ENCODE measurements at places on chromosomes 12 and 14. TPM values are rescaled to one million over a fixed set of nuclear protein-coding genes. Genes with fewer than 3 reads are reported as not detected.

FOXN4 gene
- total RNA-seq = 0.55 TPM

GRIN2B gene
- 5.5 TPM for total RNA-seq

TSPAN19 gene
- not detected for total RNA-seq

GLT8D2 gene
- 0.69 TPM for total RNA-seq

DNA sequence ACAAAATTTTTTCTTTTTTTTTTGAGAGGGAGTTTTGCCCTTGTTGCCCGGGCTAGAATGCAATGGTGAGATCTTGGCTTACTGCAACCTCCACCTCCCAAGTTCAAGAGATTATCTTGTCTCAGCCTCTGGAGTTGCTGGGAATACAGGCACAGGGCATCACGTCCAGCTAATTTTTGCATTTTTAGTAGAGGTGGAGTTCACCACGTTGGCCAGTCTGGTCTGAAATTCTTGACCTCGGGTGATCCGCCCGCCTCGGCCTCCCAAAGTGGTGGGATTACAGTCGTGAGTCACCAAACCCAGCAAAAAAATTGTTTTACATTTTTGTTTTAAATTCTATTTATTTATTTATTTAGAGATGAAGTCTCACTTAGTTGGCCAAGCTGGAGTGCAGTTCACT lies 4.7 kb upstream of the SLC2A14 start:
- no peak overlapping the region for H3K27ac ChIP-seq
- no peak for DNase-seq
- no peak overlapping the region for H3K4me3 ChIP-seq

GRCh38 chr14:100348784-100349685 lies 25.9 kb downstream of the SLC25A47 start:
- peaks cover 81% of the 10 kb centered on the region for H3K36me3 ChIP-seq
- H3K27me3 ChIP-seq = no peaks in the 10 kb centered on the region
- peaks cover 20% of the 10 kb centered on the region for H3K4me1 ChIP-seq
- DNase-seq = peak; percentile 68
- H3K4me3 ChIP-seq = no peak overlapping the region

- no peak for DNase-seq
- H3K27ac ChIP-seq = no peak overlapping the region
- H3K4me1 ChIP-seq = peaks cover 11% of the 10 kb centered on the region
- H3K27me3 ChIP-seq = peaks cover 1% of the 10 kb centered on the region
- H3K36me3 ChIP-seq = no peaks in the 10 kb centered on the region
Observed at GRCh38 chr14:74949191-74949601, 6.2 kb downstream of the PGF start.

DNA sequence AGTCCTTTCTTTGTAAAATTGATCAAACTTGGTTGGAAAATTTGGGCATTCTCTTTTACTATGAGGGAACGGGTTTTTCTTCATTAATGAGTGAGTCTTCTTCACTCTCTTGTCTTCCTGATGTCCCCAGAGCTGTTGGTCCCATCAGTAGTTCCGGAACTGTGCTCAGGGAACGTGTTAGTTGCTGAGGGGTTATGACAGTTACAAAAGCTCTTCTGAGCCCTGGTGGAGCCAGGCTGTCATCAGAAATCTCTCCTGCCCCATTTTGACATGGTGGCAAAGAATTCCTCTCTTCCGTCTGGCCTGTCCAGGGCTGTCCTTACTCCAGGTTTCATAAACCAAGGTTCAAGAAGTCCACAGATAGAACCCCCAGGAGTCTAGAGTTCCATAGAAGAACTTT lies 208.5 kb downstream of the SLC41A2 start:
- peak; percentile 40 for DNase-seq
- no peak overlapping the region for H3K4me3 ChIP-seq
- H3K27ac ChIP-seq = no peak overlapping the region
- no peaks in the 10 kb centered on the region for H3K27me3 ChIP-seq
- H3K36me3 ChIP-seq = no peaks in the 10 kb centered on the region

- no peaks in the 10 kb centered on the region for H3K27me3 ChIP-seq
- no peak overlapping the region for H3K4me3 ChIP-seq
- H3K36me3 ChIP-seq = no peaks in the 10 kb centered on the region
Observed at GRCh38 chr14:92607251-92607650, 93.7 kb downstream of the RIN3 start.

DNA sequence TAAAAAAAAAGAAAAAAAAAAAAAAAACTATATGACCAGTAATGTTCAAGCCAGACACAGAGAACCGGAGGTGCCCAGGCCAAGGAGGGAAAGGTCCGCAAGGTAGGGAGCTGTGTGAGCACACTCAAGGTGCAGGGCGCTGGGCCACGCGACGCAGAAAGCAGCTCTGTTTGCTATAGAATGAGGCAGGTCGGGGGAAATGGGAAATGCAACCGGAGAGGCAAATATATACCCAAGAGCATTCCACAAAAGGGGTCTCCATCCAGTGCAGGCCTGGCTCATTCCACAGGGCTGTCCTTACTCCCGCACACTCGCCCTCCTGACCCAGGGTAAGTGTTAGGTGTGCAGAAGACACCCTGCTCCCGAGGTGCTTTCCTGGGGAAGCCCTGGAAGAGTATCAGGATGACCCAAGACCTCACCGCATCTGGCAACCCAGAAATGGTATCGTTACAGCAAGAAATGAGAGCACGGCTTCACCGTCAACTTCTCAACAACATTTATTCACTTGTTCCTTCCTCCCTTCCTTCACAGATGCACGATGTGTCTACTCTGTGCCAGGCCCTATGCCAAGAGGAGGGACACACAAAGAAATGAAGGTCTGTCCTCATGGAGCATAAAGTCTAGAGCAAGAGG lies 86.4 kb downstream of the BCL11B start:
- no peaks in the 10 kb centered on the region for H3K4me1 ChIP-seq
- H3K36me3 ChIP-seq = no peaks in the 10 kb centered on the region
- no peak overlapping the region for H3K27ac ChIP-seq
- H3K27me3 ChIP-seq = no peaks in the 10 kb centered on the region
- no peak overlapping the region for H3K4me3 ChIP-seq

DNA sequence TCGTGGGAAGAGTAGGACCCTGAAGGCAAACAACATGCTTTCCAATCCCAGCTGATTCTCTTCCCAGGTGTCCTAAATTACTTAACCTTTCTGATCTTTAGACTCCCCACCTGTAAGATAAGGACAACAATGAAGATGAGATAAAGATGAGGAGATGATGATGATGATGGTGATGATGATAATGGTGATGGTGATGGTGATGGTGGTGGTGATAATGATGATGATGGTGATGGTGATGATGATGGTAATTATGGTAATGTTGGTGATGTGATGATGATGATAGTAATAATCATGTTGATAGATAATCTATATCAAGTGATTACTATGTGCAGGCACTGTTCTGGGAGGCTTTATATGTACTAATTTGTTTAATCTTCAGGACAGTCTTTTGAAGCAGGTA lies 48.3 kb downstream of the NR1H4 start:
- H3K27ac ChIP-seq = no peak overlapping the region
- H3K4me1 ChIP-seq = no peaks in the 10 kb centered on the region
- H3K27me3 ChIP-seq = no peaks in the 10 kb centered on the region

GRCh38 chr12:72828662-72829324 lies 556.6 kb downstream of the TRHDE start:
- H3K4me3 ChIP-seq = peak overlapping the region; percentile 48
- DNase-seq = no peak
- H3K4me1 ChIP-seq = peaks cover 5% of the 10 kb centered on the region
- no peaks in the 10 kb centered on the region for H3K27me3 ChIP-seq
- H3K36me3 ChIP-seq = no peaks in the 10 kb centered on the region
- no peak overlapping the region for H3K27ac ChIP-seq

GRCh38 chr14:76386944-76387782 lies 11.2 kb downstream of the ESRRB start:
- no peaks in the 10 kb centered on the region for H3K4me1 ChIP-seq
- H3K27me3 ChIP-seq = peaks cover 33% of the 10 kb centered on the region
- H3K36me3 ChIP-seq = no peaks in the 10 kb centered on the region
- H3K27ac ChIP-seq = no peak overlapping the region
- no peak overlapping the region for H3K4me3 ChIP-seq
- DNase-seq = peak; percentile 95

DNA sequence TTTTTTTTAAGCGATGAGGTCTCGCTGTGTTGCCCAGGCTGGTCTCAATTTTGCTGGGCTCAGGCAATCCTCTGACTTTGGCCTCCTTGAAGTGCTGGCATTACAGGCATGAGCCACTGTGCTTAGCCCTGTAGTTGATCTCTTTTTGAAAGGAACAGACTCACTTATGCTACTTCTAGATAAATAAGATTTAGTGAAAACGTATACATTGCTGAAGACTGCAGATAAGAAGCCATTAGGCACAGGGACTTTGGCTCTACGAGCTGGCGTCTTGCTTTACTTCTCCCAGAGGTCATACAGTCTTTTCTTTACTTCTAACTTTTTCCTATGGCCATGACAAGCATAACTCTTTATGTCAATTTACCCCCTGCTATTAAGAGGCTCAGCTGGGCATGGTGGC lies 9.4 kb downstream of the PTGR2 start:
- H3K36me3 ChIP-seq = peaks cover 47% of the 10 kb centered on the region
- H3K27me3 ChIP-seq = no peaks in the 10 kb centered on the region
- no peak for DNase-seq
- H3K4me3 ChIP-seq = no peak overlapping the region
- H3K27ac ChIP-seq = no peak overlapping the region

DNA sequence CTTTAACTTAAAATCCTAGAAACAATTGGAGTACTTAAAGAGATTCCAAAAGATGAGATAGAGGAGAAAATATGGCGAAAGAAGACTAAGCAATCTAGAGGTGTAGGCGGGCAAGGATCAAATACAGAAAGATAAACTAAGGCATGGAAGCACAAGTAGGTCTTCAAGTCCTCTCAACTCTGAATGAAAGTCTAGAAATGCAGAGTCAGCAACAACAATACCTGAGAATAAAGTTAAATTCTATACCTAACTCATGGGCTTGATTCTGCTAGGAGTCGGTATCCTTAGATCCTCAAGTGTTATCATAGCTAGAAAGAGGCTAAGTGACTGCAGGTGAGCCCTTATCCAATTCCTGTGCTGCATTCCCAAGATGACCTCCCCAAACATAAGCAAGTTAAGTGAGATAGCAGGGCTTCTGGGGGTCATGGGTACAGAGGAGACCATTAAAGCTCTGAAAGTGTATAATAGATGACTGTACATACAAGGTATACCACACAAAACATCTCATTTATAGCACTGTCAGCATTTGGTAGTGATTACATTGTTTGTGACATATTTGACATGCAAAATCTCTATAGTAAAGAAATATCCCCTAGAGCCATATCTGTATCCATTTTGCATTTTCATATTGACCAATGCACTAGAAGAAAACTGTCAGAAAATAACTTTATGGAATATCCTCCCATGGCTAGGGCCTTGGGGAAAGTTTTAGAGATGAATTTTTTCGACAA lies 82.5 kb upstream of the ARID2 start:
- DNase-seq = no peak
- peaks cover 13% of the 10 kb centered on the region for H3K4me1 ChIP-seq
- peaks cover 69% of the 10 kb centered on the region for H3K27me3 ChIP-seq
- H3K36me3 ChIP-seq = no peaks in the 10 kb centered on the region

Data from endodermal cell (in vitro differentiated cells).